ENCODE measurements at places on chromosomes 5 and 9.

GRCh38 chr9:115167175-115167574 is 49.2 kb upstream of the TNC start:
- DNase-seq, result no peak

- no peak for DNase-seq
These were observed 692.7 kb downstream of the DNAH5 start for GRCh38 chr5:13251623-13252376.

DNA sequence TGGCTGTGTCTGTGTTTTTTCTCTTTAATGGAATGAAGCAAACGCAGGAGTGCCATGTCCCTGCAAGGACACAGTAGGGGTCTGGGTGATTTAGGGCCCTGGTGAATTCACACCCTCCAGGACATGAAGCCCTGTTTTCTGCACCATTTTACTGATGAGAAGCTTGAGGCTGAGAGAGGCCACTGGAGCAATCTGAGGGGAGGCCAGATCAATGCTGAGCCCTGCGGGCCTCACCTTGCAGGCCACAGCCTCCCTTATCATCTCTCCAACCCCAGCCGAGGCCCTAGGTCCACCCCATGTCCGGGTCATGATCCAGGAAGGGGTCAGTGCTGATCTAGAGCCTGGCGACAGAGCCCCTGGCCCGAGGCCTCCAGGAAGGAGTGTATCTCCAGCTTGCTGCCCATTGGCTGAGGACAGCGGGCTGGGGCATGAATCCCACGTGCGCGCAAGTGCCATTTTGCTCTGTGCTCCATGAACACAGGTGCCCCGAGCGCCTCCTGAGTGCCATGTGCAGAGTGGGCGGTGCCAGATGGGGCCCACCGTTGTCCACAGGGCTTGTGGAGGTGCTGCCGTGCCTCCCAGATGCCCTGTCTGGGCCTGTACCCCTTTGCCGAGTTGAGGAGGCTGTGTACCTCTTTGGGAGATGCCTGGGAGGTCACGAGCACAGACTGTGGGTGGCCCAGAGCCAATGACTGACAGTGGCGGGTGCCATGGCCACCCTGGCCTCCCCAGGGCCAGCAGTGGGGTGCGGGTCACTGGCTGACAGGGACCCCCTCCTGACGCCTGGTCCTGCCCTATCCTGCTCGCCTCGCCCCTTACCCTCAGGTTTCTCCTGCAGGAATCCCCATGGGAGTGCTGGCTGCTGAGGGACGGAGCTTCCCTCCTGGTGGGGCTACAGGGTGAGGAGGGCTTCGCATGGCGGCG is 32.3 kb upstream of the LPCAT1 start:
- no peak for DNase-seq

DNA sequence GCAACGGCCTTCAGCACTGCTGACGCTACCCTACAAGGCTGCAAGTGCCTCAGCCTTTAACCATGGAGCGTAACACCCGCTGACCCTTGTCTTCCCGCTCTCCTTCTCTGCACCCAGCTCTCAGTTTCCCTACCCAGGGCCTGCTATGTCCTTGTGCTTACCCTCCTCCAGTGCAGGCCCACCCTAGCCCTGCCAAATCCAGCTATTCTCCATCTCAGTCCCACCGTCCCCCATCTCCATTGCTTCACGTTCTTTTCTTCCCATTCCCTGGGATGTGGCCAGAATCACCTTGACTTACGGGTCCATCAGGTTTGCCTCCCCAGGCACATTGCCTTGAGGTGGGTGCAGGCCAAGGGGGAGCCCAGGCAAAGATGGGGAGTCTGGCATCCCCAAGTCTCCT is 91.2 kb downstream of the PAX5 start:
- DNase-seq, result no peak

GRCh38 chr5:132220491-132220890 is 7.2 kb downstream of the P4HA2 start:
- DNase-seq, result no peak

GRCh38 chr9:109310486-109310901 is 10.4 kb downstream of the EPB41L4B start:
- DNase-seq, result no peak

- no peak for DNase-seq
These were observed 9.9 kb upstream of the ANKHD1 start for GRCh38 chr5:140391732-140392131.

DNA sequence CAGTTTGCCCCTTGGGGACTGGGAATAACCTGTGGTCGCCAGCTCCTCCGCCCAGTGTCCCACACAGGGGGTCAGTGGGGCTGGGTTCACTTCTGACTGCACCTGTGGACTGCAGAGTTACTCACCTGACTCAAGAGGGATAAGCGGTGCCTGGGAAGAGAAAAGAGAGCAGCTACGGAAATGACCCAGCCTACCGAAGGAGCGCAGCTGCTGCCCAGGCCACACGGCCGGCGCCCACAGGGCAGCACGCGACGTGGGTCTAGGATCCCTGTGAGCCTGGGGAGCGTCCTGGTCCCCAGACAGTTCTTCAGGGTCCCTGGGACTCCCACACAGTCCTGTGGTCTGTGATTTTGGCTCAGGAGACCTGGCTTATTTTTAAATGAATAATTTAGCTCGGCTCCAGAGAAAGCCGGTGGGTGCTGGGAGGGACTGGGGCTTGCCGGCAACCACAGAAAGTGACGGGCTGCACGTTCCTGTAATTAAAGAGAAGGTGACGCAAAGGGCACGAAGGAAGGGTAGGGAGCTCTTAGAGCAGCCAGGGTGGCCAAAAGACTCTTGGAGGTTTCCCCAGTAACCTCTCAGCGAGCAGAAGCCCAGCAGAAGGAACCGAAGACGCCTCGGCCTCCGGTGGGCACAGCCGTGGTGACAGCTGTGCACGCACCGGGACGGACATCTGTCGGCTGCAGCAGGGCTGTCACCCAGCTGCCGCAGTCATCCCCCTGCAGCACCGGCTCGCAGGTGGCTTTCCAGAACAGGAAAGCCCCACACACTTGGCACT is 97.5 kb upstream of the FCN2 start:
- DNase-seq, result no peak

DNA sequence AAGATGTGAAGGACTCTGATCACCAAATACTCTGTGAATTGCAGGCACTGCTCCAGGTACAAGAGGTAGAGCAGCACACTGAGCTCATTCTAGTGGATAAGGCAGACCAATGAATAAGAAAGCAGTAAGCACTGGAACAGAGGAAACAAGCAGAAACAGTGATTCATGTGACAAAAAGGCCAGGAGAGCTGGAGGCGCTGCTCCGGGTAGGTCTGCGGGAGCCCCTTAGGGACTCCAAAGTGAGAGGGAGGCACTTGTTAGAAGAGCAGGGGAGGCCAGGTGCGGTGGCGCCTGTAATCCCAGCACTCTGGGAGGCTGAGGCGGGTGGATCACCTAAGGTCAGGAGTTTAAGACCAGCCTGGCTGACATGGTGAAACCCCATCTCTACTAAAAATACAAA is 231.6 kb upstream of the NFIL3 start:
- no peak for DNase-seq

- DNase-seq, result no peak
These were observed 247.9 kb downstream of the TRPM3 start for GRCh38 chr9:70873506-70873905.

GRCh38 chr9:111027798-111028197 is 10.5 kb downstream of the LPAR1 start:
- no peak for DNase-seq

GRCh38 chr5:150293091-150293941 is 3.7 kb upstream of the CAMK2A start:
- no peak for DNase-seq

DNA sequence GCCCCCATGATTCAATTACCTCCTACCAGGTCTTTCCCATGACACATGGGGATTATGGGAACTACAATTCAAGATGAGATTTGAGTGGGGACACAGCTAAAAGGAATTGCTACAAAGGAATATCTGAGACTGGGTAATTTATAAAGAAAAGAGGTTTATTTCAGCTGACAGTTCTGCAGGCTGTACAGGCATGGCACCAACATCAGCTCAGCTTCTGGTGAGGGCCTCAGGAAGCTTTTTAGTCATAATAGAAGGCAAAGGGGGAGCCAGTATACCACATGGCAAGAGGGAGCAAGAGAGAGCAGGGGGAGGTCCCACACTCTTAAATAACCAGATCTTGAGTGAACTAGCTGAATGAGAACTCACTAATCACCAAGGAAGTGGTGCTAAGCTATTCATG is 11.2 kb upstream of the ALDOB start:
- DNase-seq, result no peak

DNA sequence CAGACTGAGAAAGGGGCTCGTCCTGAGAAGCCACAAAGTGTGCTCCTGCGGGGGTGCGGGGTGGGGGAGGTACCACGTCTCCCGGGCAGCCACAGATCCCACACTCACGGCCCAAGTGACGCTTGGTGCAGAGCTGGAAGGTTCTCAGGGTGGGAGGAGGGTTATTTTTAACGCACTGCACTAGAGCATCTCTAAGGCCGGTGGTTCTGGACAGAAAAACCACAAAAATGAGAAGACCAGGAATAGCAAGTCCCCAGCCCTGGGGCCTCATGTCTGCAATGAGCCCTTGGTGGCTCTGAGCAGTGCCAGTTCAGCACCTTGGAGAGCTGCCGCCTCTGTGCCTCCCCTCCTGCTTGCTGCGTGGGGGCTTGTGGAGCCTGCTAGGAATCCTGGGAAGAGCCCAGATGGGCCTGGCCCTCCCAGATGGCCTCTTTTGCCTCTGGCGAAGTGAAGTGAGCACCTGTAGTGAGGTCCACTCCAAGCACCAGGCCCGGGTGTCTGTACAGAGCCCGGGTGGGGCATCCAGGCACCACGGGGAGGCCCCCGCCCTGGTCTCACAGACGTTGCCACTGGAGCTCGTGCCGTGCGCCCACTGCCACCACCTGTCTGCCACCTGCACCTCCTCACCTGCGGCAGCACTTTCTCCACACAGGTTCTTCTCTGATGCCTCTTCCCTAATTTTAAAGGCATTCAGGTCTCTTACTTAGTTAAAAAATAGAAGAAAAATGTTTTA is 48.9 kb upstream of the CACNA1B start:
- no peak for DNase-seq

- no peak for DNase-seq
These were observed 95.6 kb downstream of the RFK start for GRCh38 chr9:76298521-76299144.

- no peak for DNase-seq
These were observed 105.5 kb downstream of the TLR4 start for GRCh38 chr9:117809751-117810150.

DNA sequence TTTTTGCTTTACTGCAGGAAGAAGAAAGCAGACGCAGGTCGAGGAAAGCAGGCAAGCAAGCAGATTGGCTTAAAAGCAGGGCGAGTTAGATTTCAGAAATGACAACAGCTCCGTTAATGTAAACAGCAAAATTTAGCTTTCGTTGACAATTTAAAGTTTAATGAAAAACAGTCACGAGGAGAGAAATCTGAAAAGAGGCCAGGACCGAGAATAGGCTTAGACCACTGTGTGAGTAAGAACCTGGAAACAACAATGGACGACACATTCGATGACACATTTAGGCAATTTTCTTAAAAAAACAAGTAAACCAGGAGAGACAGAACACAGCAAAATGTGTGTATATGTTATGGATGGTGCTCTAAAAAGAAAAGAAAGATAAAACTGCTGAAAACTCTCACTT is 155.3 kb downstream of the ISOC1 start:
- no peak for DNase-seq

DNA sequence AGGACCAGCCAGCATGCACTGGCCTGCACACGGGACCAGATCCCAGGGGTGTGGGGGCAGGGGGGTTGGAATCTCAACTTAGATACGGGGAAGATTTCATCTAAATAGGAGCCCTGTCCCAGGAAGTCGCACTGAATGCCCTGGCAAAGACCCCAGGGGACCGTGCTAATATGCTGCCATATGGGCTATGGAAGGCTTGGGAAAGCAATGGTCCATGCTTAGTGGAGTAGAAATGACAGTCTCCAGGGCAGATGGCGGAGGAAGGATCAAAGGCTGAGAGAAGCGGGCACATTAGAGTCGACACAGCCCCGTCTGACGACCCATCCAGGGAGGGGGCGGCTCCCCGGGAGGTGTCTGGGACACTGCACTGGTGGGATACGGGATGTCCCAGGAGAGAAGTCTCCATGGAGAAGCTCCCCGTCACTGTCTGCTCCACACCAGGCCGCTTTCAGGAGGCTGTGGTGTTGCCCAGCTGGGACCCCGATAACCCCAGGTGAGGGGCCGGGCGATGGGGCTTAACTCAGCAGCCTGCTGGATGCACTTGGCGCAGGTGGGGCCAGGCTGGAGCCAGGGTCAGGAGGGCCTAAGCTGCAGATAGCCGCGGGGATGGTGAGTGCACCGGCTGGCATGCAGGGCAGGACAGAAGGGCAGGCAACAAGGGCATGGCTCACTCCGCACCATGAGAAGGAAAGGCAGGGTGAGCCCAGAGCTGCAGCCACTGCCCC is 377.7 kb upstream of the IRX1 start:
- no peak for DNase-seq

- DNase-seq, result no peak
These were observed 1844.3 kb downstream of the MAT2B start for GRCh38 chr5:165349735-165350134.

DNA sequence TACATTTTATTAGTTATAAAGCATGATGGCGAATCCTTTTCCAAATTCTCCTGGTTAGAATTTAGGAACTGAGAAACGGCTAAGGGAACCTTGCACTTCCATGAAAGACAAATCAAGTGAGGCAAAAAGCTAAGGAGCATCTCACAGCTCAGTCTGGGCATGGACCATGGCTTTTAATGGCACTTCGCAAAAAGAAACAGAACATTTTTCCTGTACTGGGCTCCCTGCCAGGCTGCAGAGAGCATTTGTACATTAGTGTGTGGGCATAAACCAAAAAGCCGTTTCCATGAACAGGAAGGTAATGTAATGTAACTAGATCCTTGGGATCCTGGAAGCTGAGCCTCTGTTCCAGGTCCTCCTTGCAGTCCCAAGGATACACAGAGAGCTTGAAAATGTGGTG is 354.2 kb downstream of the MRPS30 start:
- no peak for DNase-seq

All from activated CD8-positive, alpha-beta memory T cell treated with anti-CD3 and anti-CD28 coated beads for 1 hour (primary cell).